ENCODE measurements at places on chromosomes 2 and 18.

- DNase-seq = no peak
Observed at GRCh38 chr2:43553341-43553855, 42.4 kb downstream of the THADA start.

- no peak for DNase-seq
Observed at GRCh38 chr2:200913654-200914053, 24.5 kb downstream of the NIF3L1 start.

GRCh38 chr18:44036501-44036900 lies 644.2 kb upstream of the SETBP1 start:
- no peak for DNase-seq

GRCh38 chr2:188725746-188726360 lies 248.3 kb upstream of the COL3A1 start:
- DNase-seq = no peak

DNA sequence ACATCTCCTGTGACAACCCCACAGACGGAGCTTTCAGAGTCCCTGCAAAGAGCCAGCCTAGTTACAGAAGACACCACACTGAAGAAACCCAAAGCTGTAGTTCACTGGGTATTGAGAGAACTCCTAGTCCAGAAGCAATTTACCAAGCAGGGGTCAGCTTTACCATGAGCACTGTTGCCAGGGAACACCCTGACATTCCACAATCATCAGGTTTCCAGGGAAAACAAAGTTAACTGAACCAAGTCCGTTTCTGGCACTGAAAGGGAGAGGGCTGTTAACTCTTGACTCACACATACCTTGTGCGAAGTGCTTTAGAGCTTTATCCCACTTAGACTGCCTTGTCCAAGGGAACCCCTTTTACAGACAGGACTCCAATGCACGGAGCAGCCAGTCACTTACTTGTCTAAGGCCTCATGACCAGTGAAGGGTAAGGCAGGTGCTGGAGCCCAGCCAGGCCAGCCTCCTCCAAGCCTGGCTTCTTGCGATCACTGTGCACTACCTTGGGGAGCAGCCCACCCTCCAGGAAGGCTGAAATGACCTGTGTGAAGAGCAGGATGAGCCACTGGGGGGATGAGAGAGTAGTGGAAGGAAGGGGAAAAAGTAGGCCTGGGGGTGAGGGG lies 53.9 kb downstream of the REEP1 start:
- DNase-seq = no peak
